ENCODE measurements at places on chromosomes 7 and 10.

GRCh38 chr7:122135275-122135674 lies 8.8 kb downstream of the AASS start:
- no peak for DNase-seq

DNA sequence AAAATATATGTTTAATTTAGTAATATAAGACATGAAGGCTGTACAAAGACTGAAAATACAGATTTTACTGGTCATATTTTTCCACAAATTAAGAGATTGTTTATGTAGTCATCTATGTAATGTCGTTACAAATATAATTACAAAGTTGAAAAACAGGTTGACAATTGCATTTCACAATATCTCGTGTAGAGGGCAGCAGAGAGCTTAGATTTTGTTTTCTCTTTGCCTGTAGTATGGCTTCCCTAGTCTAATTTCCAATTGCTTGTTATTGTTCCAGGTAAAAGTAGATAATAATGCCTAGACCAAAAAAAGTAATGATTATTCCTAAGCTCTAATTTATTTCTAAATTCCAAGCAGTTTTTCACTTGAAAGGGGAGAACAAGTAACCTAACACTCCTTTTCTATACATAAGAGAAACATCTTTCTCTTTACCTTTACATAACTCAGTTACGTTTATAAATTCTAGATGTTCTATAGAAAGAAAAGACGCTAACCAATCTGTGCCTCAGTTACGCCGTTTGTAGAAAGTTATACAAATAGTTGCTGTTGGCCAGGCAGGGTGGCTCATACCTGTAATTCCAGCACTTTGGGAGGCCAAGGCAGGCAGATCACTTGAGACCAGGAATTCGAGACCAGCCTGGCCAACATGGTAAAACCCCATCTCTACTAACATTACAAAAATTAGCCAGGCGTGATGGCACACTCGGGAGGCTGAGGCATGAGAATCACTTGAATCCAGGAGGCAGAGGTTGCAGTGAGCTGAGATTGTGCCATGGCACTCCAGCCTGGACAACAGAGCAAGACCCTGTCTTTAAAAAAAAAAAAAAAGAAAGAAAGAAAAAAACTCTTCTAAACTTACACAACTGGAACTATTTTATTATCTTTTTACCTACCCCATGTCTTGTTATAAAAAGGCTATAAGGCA lies 30.0 kb downstream of the NET1 start:
- DNase-seq: no peak

- no peak for DNase-seq
These were observed 100.8 kb upstream of the STK17A start for GRCh38 chr7:43481902-43482678.

GRCh38 chr7:43666938-43667337 lies 62.4 kb downstream of the COA1 start:
- DNase-seq: no peak

Data from NCI-H187 treated with DMSO at 0.1 percent for 48 hours (cell line).